A549 treated with CORT108297 at 1 μM for 4 hours (cell line): ENCODE measurements at places on chromosomes 13 and 19. TPM values are rescaled to one million over a fixed set of nuclear protein-coding genes. Genes with fewer than 3 reads are reported as not detected.

LIM2 gene
- not detected in 5 replicates for total RNA-seq

RDH8 gene
- total RNA-seq: 0.16 to 0.65 TPM (median 0.33 TPM) in 5 replicates

IFI30 gene
- 12.6 to 24.1 TPM (median 14.9 TPM) in 5 replicates for total RNA-seq

EDNRB gene
- not detected in 5 replicates for total RNA-seq

ZNF536 gene
- not detected in 5 replicates for total RNA-seq

ZIC2 gene
- total RNA-seq: 6.9 to 10.6 TPM (median 9.4 TPM) in 5 replicates

FCGBP gene
- 0.45 to 1.2 TPM (median 0.91 TPM) in 5 replicates for total RNA-seq

CRLF1 gene
- total RNA-seq: 2.5 to 6.0 TPM (median 4.5 TPM) in 5 replicates

OR7C1 gene
- not detected in 5 replicates for total RNA-seq

ZNF793 gene
- 0.05 TPM in 2 of 5 replicates, not detected in the others for total RNA-seq

PDX1 gene
- total RNA-seq: 0.04 to 0.09 TPM (median 0.06 TPM) in 4 of 5 replicates, not detected in the other

RCBTB2 gene
- total RNA-seq: 1.1 to 2.0 TPM (median 1.5 TPM) in 5 replicates

KLK6 gene
- 0.16 to 0.50 TPM (median 0.23 TPM) in 5 replicates for total RNA-seq

PIP5K1C gene
- 9.7 to 13.8 TPM (median 12.6 TPM) in 5 replicates for total RNA-seq

PSG6 gene
- total RNA-seq: not detected in 5 replicates

POU4F1 gene
- 0.67 to 1.0 TPM (median 1.0 TPM) in 5 replicates for total RNA-seq

CEACAM20 gene
- 0.05 to 0.08 TPM (median 0.06 TPM) in 5 replicates for total RNA-seq

STOML3 gene
- total RNA-seq: not detected in 5 replicates

CLDND2 gene
- total RNA-seq: 6.1 to 12.5 TPM (median 10.5 TPM) in 5 replicates

KIR2DL3 gene
- total RNA-seq: not detected in 5 replicates

MEDAG gene
- 0.05 to 0.40 TPM (median 0.06 TPM) in 5 replicates for total RNA-seq

DNAAF3 gene
- total RNA-seq: 4.5 to 6.9 TPM (median 6.2 TPM) in 5 replicates

TMEM150B gene
- not detected in 5 replicates for total RNA-seq

RNASEH2A gene
- 37.6 to 51.5 TPM (median 48.6 TPM) in 5 replicates for total RNA-seq

VSTM2B gene
- 0.07 to 0.09 TPM in 2 of 5 replicates, not detected in the others for total RNA-seq

C19orf73 gene
- 1.1 to 2.3 TPM (median 1.9 TPM) in 5 replicates for total RNA-seq

MAG gene
- total RNA-seq: 0.12 TPM in 1 of 5 replicates, not detected in the others

AZU1 gene
- 0.21 to 0.54 TPM (median 0.25 TPM) in 5 replicates for total RNA-seq

SULT2A1 gene
- not detected in 5 replicates for total RNA-seq

LILRB3 gene
- 0.06 to 0.25 TPM (median 0.09 TPM) in 3 of 5 replicates, not detected in the others for total RNA-seq

FCAR gene
- not detected in 5 replicates for total RNA-seq

S1PR4 gene
- 0.12 to 0.18 TPM (median 0.15 TPM) in 4 of 5 replicates, not detected in the other for total RNA-seq

ZNF541 gene
- total RNA-seq: not detected in 5 replicates

GZMM gene
- 0.15 to 0.57 TPM (median 0.36 TPM) in 5 replicates for total RNA-seq

SIGLEC14 gene
- 0.03 to 0.12 TPM (median 0.05 TPM) in 3 of 5 replicates, not detected in the others for total RNA-seq

ADAT3 gene
- total RNA-seq: 3.0 to 7.5 TPM (median 6.2 TPM) in 5 replicates

PSG11 gene
- total RNA-seq: not detected in 5 replicates

ZNF235 gene
- total RNA-seq: 2.7 to 3.3 TPM (median 3.0 TPM) in 5 replicates

CALR3 gene
- not detected in 5 replicates for total RNA-seq

CD177 gene
- 0.07 to 0.16 TPM (median 0.10 TPM) in 5 replicates for total RNA-seq

PRSS57 gene
- total RNA-seq: 0.13 TPM in 1 of 5 replicates, not detected in the others

RFPL4A gene
- total RNA-seq: 0.31 to 0.54 TPM (median 0.45 TPM) in 5 replicates

CACNG6 gene
- 8.5 to 13.8 TPM (median 13.2 TPM) in 5 replicates for total RNA-seq

KLK10 gene
- total RNA-seq: 0.25 to 0.60 TPM (median 0.28 TPM) in 5 replicates

KIR3DL2 gene
- not detected in 5 replicates for total RNA-seq

TNFSF13B gene
- 0.02 to 0.23 TPM (median 0.09 TPM) in 5 replicates for total RNA-seq

IZUMO2 gene
- not detected in 5 replicates for total RNA-seq

MIR17HG gene
- 0.83 to 2.1 TPM (median 1.6 TPM) in 5 replicates for total RNA-seq

TEX29 gene
- total RNA-seq: 0.13 to 0.29 TPM in 2 of 5 replicates, not detected in the others

SSC5D gene
- 0.45 to 1.3 TPM (median 0.81 TPM) in 5 replicates for total RNA-seq

PLPPR3 gene
- total RNA-seq: 3.6 to 5.1 TPM (median 4.5 TPM) in 5 replicates
